ENCODE measurements at places on chromosomes 11 and 22. TPM values are rescaled to one million over a fixed set of nuclear protein-coding genes. Genes with fewer than 3 reads are reported as not detected.

DNA sequence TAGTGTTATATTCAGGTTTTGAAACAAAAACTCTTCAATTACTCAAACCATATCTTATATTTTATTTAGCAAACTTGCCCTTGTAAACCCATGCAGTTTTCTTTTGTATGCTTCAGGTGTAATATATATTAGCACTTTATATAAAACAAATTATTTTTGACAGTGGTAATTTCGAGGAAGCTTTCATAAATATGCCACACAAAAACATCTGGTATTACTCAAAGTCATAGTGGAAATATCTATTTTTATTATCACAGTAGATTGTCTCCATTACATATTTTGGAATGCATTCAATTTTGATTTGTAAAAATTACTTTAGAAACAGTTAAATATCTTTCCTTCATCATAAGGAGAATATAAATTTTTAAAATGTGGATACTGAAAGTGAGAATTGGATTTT is 89.1 kb upstream of the FIBIN start:
- ATAC-seq: no peak

Gene HEPN1
- 0.67 TPM for total RNA-seq

- ATAC-seq: no peak
Observed at GRCh38 chr11:89490602-89490980, 584 bp downstream of the NOX4 start.

GRCh38 chr22:22935056-22935545 is 47.5 kb downstream of the IGLL5 start:
- no peak for ATAC-seq

DNA sequence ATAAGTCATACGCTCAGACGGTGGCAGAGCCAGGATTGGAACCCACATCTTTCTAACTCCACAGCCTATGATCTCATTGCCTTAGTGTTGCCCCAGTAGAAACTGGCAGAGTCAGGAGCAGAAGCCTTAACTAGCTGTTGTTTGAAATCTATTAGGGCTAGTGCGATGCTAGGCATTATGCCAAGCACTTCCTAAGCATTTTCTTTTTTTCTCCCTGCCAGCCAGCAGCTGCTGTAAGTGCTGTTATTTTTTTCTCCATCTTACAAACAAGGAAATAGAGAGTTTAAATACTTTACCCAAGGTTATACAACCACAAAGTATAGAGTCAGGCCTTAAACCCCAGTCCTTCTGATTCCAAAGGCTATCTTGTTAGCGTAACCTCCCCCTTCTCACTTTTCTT is 161.0 kb upstream of the SORL1-AS1 start:
- ATAC-seq: no peak

- no peak for ATAC-seq
Observed at GRCh38 chr11:126058105-126058874, 4.4 kb downstream of the CDON start.

All from gastroesophageal sphincter (tissue), 4 donors.